ENCODE measurements at places on chromosomes 6 and 20. TPM values are rescaled to one million over a fixed set of nuclear protein-coding genes. Genes with fewer than 3 reads are reported as not detected.

GRCh38 chr6:52303178-52303577, 18.6 kb upstream of the MCM3 start:
- DNase-seq = no peak

DNA sequence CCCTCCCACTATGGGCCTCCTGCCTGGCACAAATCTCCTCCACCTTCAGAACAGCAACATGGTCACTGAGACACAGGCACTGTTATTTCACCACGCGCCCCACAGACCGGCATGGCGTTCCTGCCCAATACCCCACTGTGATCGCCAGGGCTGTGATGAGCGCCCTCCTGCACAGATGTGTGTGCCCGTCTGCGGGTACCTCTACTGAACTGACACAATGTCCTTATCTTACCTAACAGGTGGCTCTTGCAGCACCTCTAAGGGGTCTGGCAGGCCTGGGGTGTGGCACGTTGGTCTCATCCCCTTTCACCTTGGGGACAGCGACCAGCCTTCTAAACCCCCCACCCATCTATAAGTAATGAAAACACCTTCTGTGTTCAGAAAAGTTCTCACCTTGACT, 64.2 kb downstream of the STAU1 start:
- no peak for DNase-seq

- no peak for DNase-seq
These were observed 153.0 kb downstream of the UTRN start for GRCh38 chr6:144438103-144438502.

The KCNK5 gene
- not detected for total RNA-seq
